Left colon (tissue), 2 donors: ENCODE measurements at places on chromosomes 4 and X. TPM values are rescaled to one million over a fixed set of nuclear protein-coding genes. Genes with fewer than 3 reads are reported as not detected.

MAEA gene
- total RNA-seq, result 88.7 TPM

TEX13B gene
- total RNA-seq, result not detected

- DNase-seq, result no peak
Observed at GRCh38 chr4:119081542-119081859, 54.1 kb upstream of the MYOZ2 start.

GRCh38 chr4:5906191-5906590 lies 13.3 kb upstream of the CRMP1 start:
- no peak for DNase-seq

GRCh38 chrX:40383360-40383759 lies 197.4 kb upstream of the ATP6AP2 start:
- no peak for DNase-seq
